Stimulated activated CD4-positive, alpha-beta T cell treated with anti-CD3 and anti-CD28 coated beads, Interleukin-2, amount 100 ng/mL, for 4 hours (primary cell): ENCODE measurements at places on chromosomes 1 and 21.

DNA sequence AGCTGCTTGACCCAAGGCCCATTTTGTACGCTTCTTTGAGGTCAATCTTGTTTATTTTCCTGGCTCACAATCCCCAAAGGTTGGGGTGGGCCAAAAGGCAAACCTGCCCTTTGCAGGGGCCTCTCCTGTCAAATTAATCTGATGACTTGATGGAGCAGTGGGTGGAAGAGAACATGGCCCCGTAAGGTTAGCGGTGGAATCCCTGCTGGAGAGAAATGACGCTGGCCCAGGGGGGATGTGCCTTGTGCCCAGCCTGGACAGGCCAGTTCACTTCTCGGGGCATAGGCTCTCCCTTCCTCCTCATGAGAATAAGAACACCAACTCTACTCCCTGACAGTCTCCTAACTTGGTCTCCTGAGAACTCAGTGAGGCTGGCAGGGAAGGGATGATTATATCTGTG is 40.5 kb downstream of the C1orf198 start:
- no peak for DNase-seq

DNA sequence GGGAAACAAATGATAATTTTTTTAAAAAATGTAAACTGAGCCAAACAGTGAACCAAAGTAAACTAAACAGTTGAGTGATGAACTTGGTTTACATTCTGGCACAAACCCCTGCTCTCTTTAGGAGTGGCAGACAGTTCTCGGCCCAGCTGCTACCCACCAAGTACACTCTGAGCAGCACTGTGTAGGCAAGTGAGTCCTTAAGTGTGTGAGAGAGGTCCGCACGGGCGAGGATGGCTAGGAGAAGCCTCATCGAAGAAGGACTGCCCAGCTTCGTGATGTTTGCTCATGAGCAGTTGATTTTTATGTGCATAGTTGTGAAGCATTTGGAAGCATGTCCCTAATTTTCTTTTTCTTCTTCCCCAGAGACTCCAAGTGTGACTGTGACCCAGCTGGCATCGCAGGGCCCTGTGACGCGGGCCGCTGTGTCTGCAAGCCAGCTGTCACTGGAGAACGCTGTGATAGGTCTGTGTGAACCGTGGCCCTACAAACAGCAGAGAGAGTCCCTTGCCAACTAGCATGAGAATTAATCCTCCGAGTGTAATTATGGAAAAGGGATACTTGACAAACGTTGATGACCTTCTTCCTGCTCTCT is 32.1 kb downstream of the LAMC2 start:
- DNase-seq = no peak

GRCh38 chr1:204567071-204567470 is 50.9 kb downstream of the MDM4 start:
- DNase-seq = no peak

DNA sequence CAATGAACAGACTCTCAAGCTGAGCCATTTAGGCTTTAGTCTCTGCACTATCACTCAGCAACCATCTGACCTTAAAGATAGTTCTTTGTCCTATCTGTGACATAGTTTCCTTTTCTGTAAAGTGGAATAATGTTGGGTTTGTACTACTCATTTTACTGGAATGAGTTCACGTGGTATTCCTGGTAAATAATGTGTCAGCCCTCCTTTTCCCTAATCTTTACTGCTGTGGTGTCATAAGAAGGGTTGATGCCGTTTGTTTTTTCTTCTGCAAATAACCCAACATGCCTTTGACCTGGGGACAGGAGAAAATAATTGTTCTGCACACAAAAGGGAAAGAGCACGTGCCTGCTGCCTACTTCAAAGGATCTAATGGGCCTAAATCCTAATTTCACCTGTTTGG is 297.8 kb downstream of the BRINP3 start:
- DNase-seq = no peak

- no peak for DNase-seq
Observed at GRCh38 chr1:221286399-221286798, 407.2 kb downstream of the HLX start.

DNA sequence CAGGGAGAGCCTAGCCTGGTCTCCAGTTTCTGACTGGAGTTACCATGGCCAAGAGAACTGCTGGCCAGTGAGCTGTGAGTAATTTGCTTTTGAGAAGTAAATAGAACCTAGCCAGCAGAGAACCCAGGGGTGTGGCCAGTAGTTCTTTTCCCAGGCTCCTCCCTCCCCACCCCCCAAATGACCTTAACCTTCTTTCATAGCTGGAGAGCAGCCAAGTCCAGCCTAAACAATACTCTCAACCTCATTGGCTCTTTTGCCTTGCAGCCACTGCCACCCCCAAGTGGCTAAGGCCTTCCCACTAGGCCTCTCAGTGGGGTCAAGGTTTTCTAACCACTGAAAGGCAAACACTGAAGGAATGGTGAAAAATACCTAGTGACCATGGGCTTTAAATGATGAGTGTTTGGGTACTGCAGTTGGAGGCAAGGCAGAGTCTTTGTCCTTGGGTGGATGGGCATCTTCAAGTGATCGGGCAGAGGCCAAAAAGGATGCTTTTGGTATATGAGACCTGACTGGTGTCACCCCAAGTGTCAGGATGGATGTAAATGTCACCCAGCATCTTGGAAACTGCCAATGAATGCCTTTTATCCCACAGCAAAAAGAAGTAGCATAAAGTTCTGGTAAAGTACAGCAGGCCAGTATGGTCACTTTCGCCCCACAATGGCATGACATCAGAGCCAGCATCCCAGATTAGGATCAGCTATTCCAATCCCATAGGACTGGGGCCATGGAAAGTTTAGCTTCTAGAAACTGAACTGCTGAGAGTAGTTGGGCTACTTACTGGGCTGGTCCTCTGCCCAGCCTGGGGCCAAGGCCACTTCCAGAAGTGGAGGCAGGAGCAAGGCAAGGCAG is 3.5 kb upstream of the PIGV start:
- no peak for DNase-seq

GRCh38 chr1:51605961-51606723 is 10.8 kb upstream of the OSBPL9 start:
- no peak for DNase-seq

DNA sequence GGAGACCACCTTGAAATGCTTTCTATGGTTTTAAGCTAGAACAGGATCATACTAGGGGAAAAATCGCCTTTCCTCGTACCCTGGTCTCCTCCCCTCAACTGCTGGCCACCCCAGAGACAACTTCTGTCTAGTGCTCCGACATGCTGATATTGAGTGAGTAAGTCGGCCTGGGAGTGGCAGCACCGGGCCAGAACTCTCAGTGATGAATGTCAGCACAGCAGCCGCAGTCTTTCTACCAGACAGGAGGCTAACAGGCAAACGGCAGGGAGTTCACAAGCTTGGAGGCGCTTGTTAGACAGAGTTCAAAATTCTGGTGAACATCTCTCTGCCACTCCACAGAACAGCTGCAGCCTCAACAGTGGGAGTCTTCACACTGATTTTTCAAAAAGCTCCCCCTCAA is 716.9 kb downstream of the ADGRL2 start:
- no peak for DNase-seq
